NCI-H1092 treated with DMSO at 0.1 percent for 48 hours (cell line): ENCODE measurements at places on chromosomes 12 and 14.

- no peak for DNase-seq
Observed at GRCh38 chr14:68749487-68750475, 43.1 kb downstream of the ZFP36L1 start.

DNA sequence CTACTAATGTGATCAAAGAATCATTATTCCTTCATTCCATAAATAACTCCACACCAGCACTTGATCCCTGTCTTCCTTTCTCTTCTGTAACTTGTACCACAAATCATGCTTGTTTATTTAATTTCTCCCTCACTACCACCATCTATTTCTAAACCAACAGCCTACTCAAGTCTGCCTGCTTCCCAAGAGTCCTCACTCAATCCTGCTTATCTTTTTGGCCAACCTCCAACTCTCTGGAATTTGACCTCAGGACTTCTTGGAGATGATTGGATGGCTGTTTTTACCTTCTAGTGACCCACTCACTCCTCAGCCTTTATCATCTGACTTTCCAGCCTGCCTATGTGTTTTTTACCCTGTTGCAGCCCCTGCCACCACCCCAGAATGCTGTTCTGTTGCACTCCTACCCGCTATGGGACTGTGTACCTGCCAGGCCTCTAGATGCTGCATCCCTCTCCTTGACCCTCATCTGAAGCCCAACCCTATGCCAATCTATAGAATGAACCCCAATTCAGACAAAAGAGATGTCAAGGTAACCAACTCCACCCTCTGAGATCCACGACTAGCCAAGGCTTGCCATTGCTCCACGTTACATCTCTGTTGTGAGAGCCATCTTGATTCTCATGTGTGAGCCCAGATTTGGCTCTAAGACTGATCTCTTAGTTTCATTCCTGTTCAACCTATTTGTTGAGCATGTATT, 150.2 kb upstream of the PLEKHG7 start:
- DNase-seq = no peak

DNA sequence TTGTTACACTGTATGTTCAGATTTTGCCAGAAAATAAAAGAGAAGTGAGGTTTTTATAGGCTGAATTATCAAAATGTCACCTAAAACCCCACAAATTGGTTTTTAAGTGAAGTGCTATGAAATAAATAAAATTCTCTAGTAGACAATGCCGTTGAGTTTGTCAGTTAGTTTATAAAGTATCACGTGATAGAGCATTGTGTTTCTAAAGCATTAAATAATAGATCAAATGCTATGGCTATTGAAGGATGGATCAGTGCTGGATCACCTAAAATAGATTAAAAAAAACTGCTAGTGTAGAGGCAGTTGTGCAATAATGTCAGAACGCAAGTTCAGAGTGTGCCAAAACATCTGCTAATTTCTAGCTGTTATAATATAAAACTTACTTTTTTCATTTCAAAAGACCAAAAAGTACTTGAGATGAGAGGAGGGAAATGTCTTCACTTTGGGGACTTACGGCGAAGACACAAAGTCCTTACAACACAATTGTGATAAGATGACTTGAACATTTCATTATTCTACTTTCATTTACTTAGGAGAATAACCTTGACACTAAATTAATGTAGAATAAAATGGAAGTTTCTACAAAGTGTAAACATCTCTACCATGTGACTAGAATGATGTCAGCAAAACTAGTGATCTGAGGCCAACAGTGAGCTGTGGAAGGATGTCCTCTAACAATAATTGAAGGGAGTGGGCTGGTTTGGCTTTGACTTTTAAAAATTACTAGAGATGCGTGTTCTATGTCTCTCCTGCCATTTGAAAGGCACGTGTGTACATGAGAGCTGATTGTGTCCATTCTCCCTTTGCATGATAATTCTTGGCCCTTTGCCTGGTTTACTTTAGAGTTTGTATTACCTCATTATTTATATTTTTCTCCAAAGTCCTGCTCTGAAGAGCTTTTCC, 154.4 kb upstream of the PDE3A start:
- DNase-seq = no peak

- no peak for DNase-seq
Observed at GRCh38 chr12:107731366-107731765, 29.6 kb downstream of the PRDM4 start.

DNA sequence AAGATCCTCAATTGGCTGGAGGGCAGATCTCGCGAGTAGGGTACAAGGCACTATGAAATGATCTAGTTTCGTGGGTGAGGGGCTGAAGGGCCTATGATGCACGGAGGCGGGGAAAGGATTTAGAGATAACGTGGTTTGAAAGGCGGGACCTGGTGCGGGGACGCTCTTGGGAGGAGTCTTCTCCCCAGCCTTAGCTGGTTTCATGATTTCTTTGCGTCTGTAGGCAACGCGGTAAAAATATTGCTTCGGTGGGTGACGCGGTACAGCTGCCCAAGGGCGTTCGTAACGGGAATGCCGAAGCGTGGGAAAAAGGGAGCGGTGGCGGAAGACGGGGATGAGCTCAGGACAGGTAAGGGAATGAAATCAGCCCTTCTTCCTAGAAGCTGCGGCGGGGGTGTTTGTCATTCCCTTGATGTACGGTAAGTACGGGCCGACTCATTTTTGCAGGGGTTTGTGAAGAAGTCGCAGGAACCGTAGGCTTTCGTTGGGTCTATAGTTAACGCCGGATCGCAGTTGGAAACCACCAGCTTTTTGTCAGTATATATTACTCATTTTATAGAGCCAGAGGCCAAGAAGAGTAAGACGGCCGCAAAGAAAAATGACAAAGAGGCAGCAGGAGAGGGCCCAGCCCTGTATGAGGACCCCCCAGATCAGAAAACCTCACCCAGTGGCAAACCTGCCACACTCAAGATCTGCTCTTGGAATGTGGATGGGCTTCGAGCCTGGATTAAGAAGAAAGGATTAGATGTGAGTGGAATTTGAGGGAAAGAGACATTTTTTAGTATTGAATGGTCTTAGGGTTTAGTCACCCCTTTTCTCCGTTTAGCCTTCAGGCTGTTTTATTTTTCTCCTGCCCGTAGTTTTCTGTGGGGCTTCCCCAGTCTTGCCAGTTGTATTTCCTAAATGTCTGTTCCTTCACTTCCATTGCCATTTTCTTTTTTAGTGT, 602 bp downstream of the APEX1 start:
- DNase-seq = no peak

DNA sequence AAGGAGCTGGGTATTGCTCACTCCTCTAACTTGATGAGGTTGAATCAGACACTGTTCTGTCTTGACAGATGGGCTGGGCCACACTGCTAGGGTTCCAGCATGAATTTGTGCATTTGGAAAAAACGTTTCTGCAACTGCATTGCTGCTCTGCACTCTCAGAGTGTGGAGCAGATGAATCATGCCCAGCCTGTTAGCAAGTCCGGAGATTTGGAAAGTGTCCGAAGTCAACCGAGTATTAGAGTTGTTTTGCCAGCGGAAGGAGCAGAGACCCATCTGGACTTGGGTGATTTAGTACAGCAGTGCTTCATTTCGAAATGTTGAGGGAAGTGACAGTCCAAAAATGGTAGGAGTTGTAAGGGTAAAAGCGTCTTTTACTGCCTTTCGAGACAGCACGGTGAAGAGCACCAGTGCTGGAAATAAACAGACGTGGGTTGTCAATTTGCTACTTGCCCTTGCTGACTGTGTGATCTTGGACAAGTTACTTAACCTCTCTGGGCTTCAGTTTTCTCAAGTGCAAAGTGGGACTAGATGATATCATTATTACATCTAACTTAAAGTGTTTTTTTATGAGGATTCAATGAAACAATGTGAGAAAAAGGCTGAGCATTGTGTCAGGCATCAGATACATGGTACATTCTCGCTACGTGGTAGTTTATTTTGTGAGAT, 139.5 kb downstream of the CHST11 start:
- DNase-seq = no peak

DNA sequence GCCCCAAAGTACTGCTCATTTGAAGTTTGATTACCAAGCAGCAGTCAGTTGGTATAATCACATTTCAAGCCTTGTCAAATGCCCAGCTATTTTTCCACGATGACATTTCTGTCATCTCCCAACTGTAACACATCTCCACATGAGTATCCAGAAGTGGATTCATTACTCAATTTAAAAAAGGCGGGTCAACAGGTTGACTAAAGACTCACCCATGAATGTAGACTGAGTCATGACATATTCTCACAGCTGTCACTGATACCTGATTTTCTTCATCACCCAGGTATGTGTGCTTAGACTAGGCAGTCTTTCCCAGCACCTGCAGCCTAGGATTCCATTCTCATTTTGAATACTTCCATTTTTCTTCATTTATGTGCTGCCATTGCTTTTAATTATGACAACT, 75.1 kb upstream of the DBX2 start:
- DNase-seq = no peak

- no peak for DNase-seq
Observed at GRCh38 chr12:4331221-4331620, 10.2 kb downstream of the TIGAR start.

- no peak for DNase-seq
Observed at GRCh38 chr14:89900802-89901201, 53.7 kb downstream of the EFCAB11 start.
